ENCODE measurements at places on chromosomes 3 and 15.

DNA sequence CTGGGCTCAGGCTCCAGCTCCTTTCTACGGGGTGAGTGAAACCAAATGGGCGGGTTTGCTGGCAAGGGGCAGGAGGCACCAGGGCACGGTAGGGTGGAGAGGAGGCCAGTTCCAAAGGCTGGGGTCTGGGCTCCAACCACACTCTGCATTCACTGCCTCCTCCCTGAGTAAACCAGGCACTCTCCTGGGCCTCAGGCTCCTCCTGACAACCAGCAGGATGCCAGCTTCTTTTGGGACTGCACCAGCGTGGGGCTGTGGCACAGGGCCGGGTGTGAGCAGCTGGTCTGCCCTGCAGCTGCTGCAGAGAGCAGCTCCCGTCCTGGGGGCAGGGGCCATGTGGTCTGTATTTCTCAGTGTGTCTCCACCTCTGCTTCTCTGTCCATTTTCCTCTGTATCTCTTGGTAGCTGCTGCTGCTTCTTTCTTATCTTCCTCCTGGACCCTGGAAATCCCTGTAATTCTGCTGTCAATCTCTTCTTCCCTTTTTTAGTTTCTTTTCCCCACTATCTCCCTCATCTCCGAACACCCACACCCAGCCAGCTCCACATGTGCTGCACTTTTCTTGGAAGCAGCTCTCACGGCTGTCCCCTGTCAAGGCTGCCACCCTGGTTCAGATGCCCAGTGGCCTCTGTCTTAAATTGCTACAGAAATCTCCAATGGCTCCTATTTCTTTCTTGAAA is 54.9 kb upstream of the TBC1D21 start:
- DNase-seq = no peak

DNA sequence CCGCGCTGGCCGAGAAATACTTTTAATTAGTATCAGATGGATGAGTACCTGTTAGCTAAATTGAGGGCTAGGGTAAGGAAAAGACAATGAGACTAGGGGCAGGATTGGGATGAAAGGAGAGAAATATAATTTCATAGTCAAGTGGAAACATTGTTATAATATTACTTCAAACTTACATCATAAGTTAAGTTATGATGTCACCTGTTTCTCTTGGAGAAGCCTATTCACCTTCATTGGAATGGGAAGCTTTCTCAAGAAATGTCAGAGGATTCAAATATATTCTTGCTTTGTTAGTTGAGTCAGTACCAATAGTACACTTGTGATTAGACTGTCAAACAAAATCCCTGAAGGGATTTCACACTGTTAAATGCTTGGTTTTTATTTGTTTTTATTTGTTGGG is 116.2 kb downstream of the NEO1 start:
- DNase-seq = no peak

DNA sequence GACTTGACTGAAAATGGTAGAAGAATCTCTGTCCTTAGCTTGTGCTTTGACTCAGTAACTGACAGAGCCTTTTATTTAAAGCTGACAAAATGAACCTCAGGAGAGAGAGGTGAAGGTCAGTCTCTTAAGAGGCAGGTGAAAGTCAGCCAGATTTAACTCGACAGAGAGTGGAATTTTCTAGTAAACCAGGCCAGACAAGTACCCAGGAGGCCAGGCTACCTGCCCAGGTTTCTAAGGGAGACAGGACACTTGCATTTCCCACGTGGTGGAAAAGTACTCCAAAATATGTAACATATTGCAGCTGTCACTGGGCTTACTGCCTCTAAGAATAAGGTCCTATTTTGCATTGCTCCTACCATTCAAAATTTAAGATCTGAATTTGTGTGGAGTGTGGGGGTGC is 167.9 kb downstream of the FMN1 start:
- DNase-seq = peak; percentile 63

GRCh38 chr15:101024706-101025500 is 105.7 kb downstream of the LRRK1 start:
- peak; percentile 35 for DNase-seq

GRCh38 chr3:14587740-14588360 is 47.7 kb upstream of the GRIP2 start:
- DNase-seq = no peak

DNA sequence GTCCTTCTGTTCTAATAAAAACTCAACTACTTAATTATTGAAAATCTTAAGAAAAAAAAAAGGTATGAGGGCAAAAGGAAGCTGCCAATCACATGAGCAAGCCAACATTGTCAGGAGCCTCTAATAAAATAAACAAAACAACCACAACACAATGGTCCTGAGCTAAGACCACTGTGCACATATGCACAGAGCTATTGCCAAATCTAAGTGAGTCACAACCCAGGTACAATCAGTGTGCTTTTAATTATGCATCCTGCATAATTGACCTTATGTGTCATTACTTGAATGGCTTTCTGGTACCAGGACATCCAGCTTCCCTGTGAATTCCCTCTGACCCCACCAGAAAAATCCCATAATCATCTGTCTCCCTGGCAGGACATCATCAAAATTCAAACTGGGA is 639.8 kb downstream of the MAGI1 start:
- DNase-seq = no peak

DNA sequence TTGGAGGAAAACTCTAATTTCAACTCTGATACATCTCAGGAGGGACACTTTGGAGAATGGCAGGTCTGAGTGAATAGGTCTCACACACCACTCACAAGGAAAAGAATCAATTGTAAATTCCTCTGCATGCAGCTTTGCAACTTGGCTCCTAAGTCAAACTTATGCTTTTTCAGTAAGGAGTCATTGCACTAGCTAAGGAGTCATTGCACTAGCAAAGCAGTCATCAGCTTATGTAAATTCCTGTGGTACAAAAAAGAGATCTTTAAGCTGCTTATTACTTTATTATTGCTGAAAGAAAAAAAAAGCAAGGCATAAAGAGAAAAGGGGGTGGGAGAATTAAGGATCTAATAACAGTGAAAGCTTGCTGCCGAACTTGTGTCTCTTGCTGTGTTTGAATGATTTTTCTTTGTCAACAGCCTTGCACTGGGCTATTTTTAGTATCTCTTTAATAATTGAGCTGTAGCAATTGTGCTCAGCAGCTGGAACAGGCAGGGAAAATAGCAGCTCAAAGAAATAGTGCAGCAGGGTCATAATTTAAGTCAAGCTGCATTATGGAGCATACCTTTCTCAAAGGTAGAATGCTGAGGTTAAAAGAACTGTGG is 154.3 kb upstream of the ARPP21 start:
- no peak for DNase-seq

GRCh38 chr3:89360156-89360555 is 252.7 kb downstream of the EPHA3 start:
- no peak for DNase-seq

DNA sequence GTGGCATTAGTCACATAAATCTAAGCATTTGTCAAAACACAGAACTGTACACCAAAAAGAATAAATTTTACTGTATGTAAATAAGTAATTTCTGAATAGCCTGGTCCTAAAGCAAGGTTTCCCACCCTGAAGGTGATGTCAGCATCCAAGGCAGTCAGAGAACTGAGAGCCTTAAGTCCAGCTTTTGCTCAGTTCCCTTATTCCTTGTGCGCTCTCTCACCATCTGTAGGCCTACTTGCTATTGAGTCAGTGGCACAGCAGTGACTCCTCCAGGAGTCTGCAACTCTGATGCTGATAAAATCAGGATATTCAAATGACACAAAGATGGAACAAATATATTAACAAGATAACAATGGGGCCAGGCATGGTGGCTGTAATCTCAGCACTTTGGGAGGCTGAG is 22.3 kb downstream of the VPS39 start:
- DNase-seq = no peak

DNA sequence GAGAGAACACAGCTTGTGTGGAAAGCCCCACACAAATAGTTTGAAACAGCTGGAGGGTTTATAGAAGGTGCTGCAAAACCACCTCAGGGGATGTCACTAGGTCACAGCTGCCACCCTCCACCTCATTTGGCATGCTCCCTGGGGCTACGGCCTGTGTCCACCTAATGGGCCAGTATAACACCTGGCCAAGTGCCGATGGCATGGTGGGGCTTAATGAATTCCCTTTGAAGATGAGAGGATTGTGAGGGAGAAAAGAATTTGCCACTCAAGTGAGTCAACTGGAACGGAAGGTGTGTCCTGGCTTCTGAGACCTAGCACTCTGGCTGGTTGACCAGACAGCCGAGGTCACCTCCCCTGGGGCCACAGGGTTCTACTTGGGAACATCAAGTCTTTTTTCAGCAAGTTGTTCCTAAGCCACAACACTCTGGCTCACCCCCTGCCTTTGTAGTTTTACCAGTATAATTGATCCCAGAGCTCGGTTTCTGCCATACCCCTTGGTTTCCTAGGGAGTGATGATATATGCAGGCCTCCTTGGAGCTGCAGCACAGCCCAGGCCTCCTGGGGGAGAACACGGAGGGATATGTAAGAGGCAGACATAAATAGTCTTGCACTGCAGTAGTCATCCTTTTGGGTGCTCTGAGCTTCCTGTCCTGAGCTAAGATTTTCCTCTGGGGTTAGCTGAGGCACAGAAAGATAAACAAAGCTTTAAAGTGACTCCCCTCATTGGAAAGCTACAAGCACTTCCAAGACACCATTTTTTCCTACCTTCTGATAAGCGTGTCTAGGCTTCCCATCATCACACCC is 178.2 kb upstream of the LPP start:
- no peak for DNase-seq

DNA sequence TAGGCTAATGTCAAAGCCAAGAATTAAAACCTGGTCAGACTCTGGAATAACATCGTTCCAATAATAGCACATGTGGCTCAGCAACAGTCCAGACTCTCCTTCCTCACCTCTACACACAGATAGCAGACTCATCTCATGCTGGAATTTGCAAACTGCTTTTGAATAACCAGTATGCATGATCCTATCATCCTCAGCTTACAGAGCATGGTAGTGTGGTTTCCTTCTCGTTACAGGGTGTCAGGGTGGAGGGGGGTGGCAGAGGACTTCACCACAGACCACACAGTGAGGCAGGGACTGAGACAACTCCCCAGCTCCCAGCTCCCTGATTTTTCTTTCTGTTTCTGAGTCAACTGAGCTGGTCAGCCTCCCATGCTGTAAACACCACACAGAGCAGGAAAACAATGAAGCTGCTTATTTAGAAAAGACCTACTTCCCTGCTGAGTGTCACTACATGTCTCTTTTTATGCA is 101.6 kb downstream of the RPL22L1 start:
- no peak for DNase-seq

DNA sequence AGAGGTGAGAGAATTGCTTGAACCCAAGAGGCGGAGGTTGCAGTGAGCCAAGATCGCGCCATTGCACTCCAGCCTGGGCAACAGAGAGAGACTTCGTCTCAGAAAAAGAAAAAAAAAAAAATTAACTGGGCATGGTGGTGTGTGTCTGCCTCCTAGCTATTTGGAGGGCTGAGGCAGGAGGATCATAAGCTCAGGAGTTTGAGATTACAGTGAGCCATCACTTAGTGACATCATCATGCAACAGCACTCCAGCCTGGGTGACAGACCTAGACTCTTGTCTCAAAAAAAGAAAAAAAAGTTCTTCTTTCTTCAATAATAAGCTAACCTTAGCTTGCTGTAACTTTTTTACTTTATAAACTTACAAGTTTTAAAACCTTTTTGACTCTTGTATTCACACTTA is 99.8 kb downstream of the SLMAP start:
- DNase-seq = no peak

DNA sequence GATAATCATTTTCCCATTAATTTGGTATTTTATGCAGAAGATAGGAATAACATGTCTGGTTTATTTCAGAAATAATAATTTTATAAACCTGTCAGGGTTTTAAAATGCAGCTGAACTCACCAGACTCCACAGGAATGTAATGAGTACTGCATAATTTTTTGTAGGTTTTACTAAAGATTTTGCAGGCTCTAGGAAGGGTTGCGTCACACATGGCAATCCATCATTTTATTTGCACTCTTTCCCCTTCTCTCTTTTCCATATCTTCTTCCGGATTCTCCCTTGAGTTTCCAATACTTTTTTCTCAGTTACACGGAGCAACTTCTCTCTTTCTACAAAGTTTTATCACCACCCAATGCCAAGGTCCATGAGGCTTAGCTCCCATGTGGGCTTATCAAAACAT is 234.7 kb downstream of the NFKBIZ start:
- no peak for DNase-seq

GRCh38 chr3:131233900-131234668 is 147.5 kb upstream of the NUDT16 start:
- no peak for DNase-seq

DNA sequence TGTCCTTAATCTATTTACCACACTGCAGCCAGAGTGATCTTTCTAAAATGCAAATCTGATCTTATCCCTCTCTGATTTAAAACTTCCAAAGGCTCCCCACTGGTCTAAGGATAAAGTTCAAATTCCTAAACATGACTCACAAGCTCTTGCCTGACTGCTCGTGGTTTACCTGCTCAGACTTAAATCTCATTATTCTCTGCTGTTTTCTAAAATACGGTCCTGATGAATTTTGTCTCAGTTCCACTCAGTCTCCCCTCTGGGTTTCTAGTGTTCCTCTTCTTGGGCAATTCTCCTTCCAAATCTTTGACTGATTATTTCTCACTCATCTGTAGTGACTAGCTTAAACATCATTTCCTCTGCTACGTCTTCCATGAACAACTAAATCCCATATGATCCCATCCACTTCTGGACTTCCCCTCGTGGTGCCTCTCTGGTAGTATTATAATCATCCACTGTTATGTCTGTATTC is 108.3 kb downstream of the P3H2 start:
- no peak for DNase-seq

- no peak for DNase-seq
Measured at GRCh38 chr3:174873832-174874657, 14.9 kb downstream of the NAALADL2 start.

DNA sequence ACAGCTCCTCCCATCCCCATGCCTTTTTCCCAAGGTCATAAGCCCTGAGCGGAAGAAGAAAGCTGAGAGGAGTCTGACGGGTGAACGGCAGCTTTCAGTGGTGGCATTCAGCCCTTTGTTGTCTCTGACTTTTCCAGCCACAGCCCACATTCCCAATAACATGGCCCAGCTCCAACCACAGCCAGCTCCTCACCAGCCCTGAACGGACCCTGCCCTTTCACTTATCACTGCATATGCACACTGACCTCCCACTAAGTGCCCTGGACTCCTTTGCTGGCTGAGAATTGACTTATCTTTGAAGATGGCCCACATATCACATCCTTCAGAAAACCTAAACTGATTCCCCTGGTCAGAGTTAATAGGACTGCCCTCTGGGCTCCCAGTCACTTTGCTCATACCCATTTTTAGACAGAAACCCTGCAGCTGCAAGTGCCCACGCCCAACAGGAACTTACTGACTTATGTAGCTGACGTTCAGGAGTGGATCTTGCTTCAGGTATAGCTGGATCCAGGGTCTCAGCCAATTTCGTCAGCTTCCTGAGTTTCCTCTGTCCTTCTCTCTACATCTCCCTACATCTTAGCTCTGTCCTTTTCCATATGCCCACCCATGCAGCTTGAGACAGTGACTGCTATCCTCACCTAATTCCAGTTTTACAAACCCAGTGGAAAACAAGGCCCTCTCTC is 348.5 kb upstream of the PROK2 start:
- no peak for DNase-seq

- no peak for DNase-seq
Measured at GRCh38 chr3:60856257-60857046, 394.8 kb downstream of the FHIT start.

GRCh38 chr15:84811151-84811550 is 6.0 kb upstream of the ALPK3 start:
- DNase-seq = no peak

GRCh38 chr3:154384479-154384878 is 45.5 kb downstream of the GPR149 start:
- DNase-seq = no peak
